H1 (cell line): ENCODE measurements at places on chromosomes 2 and 18. TPM values are rescaled to one million over a fixed set of nuclear protein-coding genes. Genes with fewer than 3 reads are reported as not detected.
A peak's percentile ranks its signal among the peaks of the same experiment; 100 is the strongest.

Gene ELOA2
- total RNA-seq: not detected in 2 replicates

Gene SERTAD2
- total RNA-seq: 4.5 and 5.7 TPM in 2 replicates

Gene VAPA
- total RNA-seq: 128 and 130 TPM in 2 replicates

Gene TLX2
- total RNA-seq: 0.15 and 0.17 TPM in 2 replicates

Gene KCNS3
- 20.5 and 22.7 TPM in 2 replicates for total RNA-seq

Gene NT5DC4
- not detected in 2 replicates for total RNA-seq

DNA sequence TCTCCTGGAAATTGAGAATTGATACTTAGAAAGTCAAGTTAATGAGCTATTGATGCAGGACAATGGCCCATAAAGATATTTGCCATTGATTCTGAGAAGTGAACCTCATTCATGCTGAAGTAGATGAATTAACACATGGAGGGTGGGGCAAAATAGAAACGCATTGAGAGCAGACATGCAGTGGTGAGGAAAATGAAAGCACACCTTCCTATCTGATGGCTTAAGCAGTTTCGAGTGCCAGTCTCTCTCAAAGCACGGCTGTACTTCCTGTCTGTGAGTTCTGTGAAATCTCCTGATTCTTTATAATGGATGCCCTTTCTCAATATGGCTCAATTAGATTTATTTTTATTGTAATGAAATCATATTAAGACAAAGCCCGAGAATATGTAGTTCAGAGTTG is 247.0 kb downstream of the TMX3 start:
- no peak for DNase-seq

- no peak for DNase-seq
Measured at GRCh38 chr2:85892216-85892944, 3.6 kb upstream of the ST3GAL5 start.

DNA sequence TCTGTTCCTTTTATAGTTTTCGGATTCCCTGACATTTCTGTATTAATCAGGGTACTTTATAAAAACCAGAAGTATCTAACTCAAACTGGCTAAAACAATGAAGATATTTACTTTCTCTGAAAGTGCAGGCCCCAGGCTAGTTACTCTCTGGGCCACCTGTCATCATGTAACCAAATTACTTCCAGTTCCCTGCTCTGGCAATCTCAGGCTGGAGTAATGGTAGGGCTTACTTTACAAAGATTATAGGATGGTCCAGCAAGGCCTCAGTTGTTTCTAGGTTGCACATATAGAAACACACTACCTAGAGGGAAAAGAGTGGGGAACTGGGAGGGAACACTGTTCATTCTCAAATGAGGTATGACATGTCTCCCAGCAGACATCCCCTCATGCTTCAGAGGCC is 74.8 kb downstream of the CHST9 start:
- DNase-seq: no peak

DNA sequence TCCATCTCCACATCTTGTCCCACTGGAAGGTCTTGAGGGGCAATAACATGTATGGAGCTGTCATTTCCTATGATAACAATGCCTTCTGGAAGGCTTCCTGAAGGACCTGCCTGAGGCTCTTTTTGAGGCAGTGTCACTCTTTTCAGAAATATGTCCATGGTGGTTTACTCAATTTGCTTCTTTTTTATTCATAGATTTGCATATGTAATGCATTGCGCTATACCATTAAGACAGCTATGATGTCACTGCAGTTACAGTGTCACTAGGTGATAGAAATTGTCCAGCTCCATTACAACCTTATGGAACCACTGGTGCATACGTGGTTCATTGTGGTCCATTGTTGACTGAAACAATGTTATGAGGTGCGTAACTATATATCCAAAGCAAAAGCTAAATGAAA is 19.9 kb downstream of the NABP1 start:
- no peak for DNase-seq

- DNase-seq: no peak
Measured at GRCh38 chr2:57987835-57988573, 58.6 kb upstream of the VRK2 start.

DNA sequence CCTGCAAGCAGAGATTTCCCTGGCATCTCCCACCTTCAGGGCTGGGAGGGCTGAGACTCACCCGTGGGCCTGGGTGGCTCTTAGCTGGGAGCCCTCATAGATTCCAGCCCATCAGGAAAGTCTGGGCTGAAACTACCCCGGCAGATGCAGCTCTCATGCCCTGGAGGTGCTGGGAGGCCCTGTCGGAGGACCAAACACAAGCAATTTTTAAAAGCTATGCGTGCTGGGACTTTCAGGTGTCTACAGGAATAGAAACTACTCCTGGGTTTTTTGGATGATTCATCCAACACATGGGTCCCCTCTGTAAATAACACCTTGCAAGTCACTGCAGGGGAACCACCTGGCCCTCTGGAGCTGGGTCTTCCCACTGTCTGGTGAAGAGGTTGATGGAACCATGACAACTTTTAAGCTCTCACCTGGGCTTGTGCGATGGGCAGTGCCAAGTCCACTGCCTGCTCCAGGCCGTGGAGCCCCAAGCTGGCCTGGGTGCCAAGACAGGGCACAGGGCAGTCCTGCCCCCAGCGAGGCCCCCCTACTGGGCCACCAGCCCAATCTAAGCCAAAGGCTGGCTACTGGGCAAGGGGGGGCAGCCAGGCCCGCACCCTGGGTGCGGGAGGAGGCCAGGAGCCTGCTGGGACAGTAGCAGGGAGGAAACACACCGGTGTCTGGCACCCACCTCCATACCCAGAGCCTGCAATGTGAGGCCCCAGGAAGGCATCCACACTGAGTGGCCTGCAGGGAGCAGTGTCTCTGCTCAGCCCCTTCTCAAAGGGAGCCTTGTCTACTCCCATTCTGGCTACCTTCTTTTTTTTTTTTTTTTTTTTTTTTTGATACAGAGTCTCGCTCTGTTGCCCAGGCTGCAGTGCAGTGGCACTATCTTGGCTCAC is 1.1 kb upstream of the GPR55 start:
- DNase-seq: no peak

DNA sequence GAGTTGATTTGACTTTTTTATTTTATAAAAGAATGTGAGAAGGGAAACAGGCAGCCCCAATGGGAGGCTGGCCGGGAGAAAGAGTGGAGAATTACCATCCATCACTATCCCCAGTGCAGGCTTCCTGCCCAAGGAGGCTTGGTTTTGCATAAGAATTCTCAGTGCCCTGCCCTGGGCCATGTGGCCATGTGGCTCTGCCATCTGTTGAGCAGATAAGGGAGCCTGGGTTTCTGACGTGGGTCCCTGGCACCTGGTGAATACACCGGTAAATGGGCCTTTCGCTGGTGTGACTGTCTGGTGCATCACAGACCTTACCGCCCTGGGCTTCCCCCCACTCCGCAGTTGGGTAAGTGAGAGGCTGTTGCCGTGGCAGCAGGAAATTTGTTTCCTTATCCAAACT is 54.5 kb upstream of the TMEM163 start:
- peak; percentile 53 for DNase-seq

GRCh38 chr2:137912371-137912770 is 51.9 kb upstream of the HNMT start:
- no peak for DNase-seq

DNA sequence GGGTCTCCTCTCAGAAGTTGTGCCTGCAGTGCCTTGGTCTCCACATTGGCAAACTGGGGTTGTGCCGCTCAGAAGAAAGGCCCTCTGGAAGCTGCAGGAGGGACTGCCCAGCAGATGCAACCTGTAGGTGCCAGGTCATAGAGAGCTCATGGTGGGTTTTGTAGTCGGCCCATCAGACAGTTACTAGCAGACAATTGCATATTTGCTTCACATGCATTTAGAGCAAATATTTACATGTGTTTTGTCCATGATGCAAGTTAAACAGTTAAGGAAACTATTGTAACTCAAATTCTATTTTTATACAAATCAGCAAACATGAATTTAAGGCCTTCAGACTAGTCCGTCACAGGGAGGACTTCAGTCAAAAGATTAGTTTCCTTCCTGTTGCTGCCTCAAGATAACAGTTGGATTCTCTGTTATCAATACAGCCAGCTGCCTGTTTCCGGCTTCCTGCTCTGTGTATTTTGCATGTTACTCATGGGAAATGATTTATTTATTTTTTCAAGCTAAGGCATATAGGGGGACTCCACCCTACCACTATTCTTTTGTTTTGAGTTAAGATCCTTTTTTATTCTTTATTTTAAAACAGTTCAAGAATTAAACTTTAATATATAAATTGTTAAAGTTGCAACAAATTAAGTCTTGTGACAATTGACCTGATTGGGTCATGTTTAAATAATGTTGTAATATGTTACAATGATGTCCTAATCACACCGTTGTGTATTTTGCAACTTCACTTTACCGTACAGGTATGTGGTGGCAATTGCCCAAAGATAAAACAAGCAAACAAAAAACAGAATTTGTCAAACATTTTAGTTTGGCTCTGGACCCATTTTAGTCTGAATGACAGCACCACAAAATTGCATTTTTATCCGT is 133.5 kb downstream of the SPTBN1 start:
- DNase-seq: no peak

- DNase-seq: no peak
Measured at GRCh38 chr2:180677930-180678624, 302.3 kb upstream of the UBE2E3 start.

- no peak for DNase-seq
Measured at GRCh38 chr2:31962757-31963361, 47.9 kb downstream of the MEMO1 start.

GRCh38 chr2:129667577-129667976 is 311.9 kb upstream of the RAB6C start:
- DNase-seq: no peak

GRCh38 chr18:42174909-42175308 is 219.9 kb downstream of the PIK3C3 start:
- DNase-seq: no peak

DNA sequence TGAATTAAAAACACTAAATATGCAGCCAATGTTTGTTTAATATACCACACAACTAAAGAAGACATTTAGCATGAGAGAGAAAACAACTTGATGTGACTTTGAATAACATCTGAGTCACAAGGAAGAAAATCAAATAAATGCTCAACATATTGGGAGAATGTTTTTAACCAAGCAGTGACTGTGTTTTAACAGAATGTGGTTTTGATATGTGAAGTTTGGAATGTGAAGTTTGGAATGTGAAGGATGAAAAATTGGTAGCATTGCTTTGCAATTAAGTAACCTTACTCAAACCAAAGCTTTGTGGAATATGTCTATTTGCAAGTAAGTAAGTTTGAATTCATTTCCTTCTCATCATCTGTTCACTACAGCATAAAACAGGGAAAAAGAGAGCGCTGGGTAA is 128.2 kb upstream of the DNAJC10 start:
- DNase-seq: no peak

DNA sequence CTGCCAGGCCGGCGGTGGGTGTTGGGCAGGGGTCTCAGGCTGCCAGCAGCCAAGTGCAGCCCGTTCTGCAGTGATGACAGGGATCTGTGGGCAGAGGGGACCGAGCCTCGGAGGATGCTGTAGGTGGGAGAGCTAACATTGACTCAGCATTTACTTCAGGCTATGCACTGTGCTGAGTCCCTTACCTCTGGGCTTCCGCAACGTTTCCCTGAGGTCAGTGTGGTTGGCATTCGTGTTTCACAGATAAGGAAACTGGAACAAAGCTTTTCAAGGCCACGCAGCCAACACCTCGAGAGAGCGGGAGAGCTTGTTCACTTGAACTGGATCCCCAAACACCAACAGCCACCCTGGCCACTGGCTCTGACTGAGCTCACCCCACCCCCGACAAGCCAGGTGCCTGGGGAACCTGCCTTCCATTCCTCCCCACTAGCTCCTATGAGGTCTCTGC is 839 bp upstream of the GPR148 start:
- DNase-seq: no peak

DNA sequence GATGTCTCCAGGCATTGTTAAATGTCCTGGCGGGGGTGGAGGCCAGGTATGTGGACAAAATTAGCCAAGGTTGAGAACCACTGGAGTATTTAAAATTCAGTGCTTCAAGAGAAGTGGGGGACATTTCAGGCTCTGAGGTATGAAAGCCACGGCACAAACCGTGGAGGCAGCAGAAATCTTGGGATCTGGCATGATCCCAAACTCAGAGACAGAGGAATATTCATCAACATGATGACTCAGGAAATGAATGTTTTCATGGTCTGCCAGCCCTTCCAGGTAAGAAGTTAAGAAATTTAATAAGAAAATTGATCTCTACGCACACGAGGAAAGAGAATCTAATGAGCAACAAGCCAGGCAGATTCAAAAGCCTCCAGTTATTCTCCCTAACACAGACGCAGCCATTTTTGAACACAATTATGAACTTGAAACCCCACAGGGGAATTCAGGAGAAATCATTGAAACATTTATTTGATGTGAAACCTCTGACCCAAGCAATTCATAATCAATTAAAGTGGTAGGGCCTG is 11.3 kb upstream of the GRP start:
- no peak for DNase-seq

DNA sequence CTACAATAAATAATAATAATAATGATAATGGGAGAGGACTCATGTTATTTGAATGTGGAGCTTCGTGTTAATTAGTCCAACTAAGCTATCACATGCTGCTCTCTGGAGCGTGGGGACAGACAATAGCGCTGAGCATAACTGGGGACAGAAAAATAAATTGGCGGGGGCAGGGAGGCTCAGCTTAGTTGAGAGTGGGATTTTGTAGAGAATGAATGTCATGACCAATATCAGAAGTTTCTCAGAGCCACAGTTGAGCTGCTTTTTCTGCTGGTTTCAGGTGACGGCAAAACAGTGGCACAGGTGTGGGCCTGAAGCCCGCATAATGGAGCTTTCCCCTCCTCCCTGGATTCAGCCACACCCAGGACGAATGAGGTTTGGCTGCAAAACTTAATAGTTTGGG is 111.1 kb upstream of the CAB39 start:
- DNase-seq: no peak

GRCh38 chr2:60662781-60663180 is 93.3 kb upstream of the PAPOLG start:
- no peak for DNase-seq

DNA sequence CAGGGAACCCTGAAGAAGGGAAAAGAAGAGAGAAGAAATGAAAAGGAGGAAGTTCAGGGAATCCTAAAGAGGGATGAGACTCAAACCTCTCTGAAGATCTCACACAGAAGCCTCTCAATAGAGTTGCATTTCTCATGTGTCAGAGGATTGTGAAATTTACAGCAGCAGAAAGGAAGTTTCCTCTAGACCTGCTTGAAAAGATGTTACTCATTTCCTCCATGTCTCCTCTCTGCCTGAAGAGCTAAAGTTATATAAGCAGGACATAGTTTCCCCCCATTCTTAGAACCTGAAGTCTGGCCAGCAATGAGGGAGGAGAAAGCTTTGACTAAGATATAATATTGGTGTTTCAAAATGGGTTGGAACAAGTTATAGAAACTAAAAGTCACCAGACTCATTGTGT is 1155.6 kb downstream of the LRP1B start:
- no peak for DNase-seq

DNA sequence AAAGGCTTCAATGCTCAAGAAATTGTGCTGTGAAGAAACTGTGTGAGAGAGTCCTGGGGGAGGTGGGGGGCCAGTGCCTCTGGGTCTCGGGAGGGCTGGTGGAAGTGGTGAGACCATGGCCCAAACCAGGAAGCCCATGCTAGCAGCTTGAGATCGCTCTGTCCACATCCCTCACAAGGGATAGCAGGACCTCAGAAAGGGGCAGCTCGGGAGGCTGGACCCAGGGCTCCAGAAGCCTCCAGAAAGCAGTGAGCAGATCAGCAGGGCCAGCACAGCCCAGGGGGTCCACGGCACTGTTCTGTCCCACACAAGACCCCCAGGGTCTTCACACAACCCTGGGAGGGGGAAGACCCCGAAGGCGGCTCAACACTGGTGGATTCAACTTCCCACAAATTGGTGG is 24.1 kb downstream of the ST8SIA5 start:
- no peak for DNase-seq
